ENCODE measurements at places on chromosomes 3 and 15.

GRCh38 chr3:197711973-197712707 is 24.6 kb downstream of the RUBCN start:
- DNase-seq: peak; percentile 92

GRCh38 chr15:75791337-75791713 is 51.9 kb upstream of the UBE2Q2 start:
- DNase-seq: no peak

DNA sequence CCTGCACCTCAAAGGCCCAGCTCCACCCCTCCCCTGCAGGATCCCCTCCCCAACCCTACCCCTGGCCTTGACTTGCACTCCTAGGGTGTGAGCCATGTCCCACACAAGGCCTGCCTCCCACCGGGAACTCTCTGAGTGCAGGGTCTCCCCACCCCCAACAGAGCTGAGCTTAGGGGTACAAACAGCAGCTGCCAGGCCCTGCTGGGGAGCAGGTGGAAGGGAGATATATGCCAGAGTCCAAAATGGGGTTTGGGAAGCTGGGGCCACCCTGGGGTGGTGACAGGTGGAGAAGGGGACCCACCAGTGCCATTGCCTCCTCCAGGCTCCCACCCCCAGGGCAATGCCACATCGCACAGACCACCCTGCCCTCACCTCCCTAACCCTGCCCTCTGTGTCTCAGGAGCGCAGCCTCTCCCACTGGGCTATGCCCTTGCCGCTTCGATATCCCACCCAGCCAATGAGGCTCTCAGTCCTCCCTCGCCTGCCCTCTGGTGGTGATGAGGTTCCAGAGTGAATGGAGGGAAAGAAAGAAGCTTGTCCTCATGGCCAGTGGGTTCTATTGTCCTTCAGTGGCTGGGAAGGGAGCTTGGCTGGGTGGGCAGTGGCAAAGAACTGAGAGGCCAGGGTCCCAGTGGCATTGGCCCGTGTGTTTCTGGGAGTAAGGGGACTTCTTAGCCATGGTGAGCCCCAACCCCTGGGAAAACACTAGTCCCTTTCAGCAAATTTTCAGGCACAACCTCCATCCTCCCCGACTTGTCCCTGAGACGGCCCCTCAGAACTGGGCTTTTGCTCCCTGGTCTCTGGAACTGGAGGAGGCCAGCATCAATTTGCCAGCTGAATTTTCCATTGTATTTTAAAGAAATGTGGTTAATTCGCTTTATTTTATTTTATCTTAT is 46.8 kb downstream of the CYP11A1 start:
- peak; percentile 62 for DNase-seq

- DNase-seq: no peak
Observed at GRCh38 chr3:36820083-36820482, 55.7 kb upstream of the DCLK3 start.

GRCh38 chr3:178480274-178480673 is 56.0 kb upstream of the KCNMB2 start:
- DNase-seq: no peak

DNA sequence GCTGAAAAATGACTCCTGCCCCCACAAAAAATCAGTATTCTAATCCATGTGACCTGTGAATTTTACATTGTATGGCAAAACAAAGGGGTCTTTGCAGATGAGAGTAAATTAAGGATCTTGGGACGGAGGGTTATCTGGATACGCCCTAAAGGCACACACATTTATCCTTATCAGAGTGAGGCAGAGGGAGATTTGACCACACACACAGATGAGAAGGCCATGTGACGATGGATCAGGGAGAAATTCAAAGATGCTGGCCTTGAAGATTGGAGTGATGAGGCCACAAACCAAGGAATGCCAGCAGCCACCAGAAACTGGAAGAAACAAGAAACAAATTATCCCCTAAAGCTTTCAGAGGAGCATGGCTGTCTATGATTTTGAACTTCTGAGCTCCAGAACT is 288.5 kb downstream of the XXYLT1 start:
- no peak for DNase-seq

GRCh38 chr3:127800508-127800907 is 21.8 kb downstream of the MGLL start:
- no peak for DNase-seq

GRCh38 chr3:64438812-64439211 is 213.5 kb upstream of the PRICKLE2 start:
- no peak for DNase-seq

GRCh38 chr3:39412668-39413260 is 6.2 kb downstream of the RPSA start:
- no peak for DNase-seq

DNA sequence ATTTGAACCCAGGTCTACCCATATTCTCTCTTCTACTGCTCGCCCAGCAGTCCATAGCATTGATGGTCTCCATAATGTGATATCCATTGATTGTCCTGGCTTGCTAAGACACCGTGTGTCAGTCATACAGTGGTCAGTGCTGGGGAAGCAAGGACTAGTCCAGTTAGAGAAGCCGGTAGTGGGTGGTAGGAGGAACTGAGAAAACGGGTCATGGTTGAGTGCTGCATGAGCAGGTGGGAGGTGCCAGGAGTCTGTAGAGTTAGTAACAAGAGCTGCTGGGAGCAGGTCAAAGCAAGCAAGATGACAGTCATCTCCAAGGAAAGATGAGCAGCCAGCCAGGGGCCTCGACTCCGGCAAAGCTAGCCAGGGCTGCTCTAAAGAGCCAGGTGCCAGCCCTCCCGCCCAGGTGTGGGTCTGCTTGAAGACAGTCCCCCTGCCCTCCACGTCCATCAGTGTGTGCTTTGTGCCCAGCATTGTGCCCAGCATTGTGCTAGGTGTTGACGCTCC is 29.5 kb upstream of the USP3 start:
- no peak for DNase-seq

- no peak for DNase-seq
Observed at GRCh38 chr15:90013503-90013937, 12.4 kb downstream of the ZNF710 start.

GRCh38 chr3:18900994-18901393 is 247.3 kb upstream of the KCNH8 start:
- no peak for DNase-seq

GRCh38 chr3:38516669-38517068 is 20.5 kb downstream of the EXOG start:
- DNase-seq: no peak

GRCh38 chr15:31336593-31337295 is 10.1 kb downstream of the KLF13 start:
- DNase-seq: no peak

GRCh38 chr3:146162561-146162960 is 1.6 kb upstream of the PLOD2 start:
- DNase-seq: no peak

All from tibial artery (tissue), 4 donors.